ENCODE measurements at places on chromosomes 6 and 20.

GRCh38 chr6:4776131-4776492, at the start of gene CDYL:
Gene CDYL (plus strand): TSS chr6:4776404. CDS start chr6:4776784, 380 bp downstream.
- peak; percentile 71 for DNase-seq

GRCh38 chr20:32626859-32627636, 41.9 kb upstream of the NOL4L start:
- DNase-seq: peak; percentile 26

GRCh38 chr6:82589509-82590206, 226.0 kb downstream of the TPBG start:
- DNase-seq: no peak

GRCh38 chr6:134373282-134373922, 55.5 kb upstream of the SGK1 start:
- no peak for DNase-seq

DNA sequence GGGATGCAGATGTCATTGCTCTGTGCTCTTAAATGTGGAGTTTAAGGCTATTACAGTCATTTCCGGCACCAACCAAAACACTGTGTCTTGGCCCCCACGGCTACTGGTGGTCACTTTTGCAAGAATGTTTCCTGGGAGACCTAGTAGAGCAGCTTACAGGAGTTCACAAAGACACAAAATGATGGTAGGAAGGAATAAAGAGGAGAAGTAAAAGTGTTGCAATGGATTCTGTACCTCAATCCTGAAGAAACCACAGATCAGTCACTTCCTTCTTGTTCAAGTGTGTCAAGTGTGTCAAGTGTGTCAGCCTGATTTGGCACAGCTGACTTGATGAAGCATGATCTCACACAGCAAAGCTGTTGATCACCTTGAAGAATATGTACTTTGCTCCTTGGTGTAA, 344.0 kb downstream of the PLCB1 start:
- no peak for DNase-seq

GRCh38 chr6:161548713-161549296, 274.9 kb upstream of the AGPAT4 start:
- no peak for DNase-seq

GRCh38 chr6:33161354-33162331, 30.6 kb downstream of the COL11A2 start:
- peak; percentile 49 for DNase-seq

DNA sequence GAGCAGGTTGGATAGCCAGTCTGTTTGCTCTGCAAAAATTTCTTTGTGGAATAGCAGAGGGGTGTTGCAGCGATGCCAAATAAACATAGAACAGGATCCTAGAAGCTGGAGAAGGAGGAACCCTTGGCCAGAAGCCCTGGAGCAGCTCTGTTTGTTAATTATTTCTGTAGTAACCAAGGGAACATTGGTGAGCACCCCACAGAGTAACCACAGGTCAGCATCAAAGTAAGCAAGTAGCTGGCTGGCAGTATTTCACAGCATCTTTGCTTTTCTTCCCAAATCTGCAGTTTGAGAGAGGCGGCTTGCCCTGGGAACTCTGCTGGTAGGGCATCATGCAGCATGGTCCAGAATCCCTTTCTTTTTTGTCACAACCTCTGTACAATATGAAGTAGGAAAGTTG, 12.7 kb upstream of the APMAP start:
- DNase-seq: peak; percentile 37

GRCh38 chr6:167840526-167841179, 13.9 kb downstream of the AFDN start:
- DNase-seq: no peak

DNA sequence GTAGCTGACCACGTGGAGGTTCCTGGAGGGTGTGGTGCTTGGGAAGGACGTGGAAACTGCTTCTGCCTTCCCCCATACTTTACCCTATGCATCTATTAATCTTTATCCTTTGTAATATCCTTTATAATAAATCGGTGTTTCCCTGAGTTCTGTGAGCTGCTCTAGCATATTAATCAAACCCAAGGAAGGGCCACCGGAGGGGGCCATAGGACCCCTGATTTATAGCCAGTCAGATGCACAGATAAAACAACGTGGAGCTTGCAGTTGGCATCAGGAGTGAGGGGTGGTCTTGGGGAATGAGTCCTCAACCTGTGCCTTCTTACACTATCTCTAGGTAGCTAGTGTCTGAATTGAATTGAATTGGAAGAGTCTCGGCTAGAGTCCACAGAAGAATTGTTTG, 36.5 kb upstream of the TFAP2A start:
- no peak for DNase-seq

GRCh38 chr6:5379647-5380242, 118.4 kb downstream of the FARS2 start:
- no peak for DNase-seq

GRCh38 chr6:145551164-145551563, 184.2 kb downstream of the EPM2A start:
- DNase-seq: no peak

DNA sequence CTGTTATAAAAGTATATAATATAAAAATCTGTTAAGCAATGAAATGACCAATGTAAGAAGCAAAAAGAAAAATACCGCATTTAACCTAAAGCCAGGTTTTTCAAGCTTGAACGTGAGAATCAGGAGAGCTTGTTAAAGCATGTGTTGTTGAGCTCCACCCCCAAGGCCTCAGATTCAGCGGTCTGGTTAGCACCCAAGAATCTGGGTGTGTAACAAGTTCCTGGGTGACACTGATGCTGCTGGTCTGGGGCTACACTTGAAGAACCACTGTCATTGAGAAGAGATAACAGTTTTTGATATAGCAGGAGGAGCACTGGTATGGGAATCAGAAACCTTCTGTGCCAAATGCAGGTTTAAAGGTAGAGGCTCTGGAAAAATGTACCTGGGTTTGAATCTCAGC, 154.0 kb downstream of the ID4 start:
- no peak for DNase-seq

- DNase-seq: peak; percentile 19
Observed at GRCh38 chr6:41066867-41067304, 5.3 kb downstream of the OARD1 start.

DNA sequence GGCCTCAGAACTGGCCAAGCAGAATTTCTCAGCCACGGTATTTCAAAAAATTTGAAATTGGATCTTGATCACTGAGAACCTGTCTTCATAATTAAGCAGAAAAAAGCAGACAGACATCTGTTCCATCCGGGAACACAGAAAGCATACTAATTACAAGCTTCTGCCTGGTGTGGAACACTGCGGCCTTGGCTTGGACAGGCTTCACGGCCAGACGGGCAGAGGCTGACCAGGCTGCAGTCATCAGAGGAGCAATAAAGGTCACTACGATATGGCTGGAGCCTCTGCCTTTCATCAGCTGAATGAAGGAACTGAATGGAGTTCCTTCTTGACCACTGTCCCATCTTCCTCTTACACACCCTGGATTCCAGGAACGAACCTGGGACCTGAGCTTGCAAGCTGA, 3.9 kb upstream of the NRSN1 start:
- DNase-seq: no peak

- DNase-seq: no peak
Observed at GRCh38 chr20:35302421-35303335, 10.5 kb upstream of the FAM83C start.

- DNase-seq: no peak
Observed at GRCh38 chr20:38985603-38986170, 23.5 kb downstream of the DHX35 start.

GRCh38 chr20:13397300-13397724, 176.2 kb downstream of the ISM1 start:
- DNase-seq: no peak

GRCh38 chr6:152293404-152293803, 343.8 kb downstream of the SYNE1 start:
- DNase-seq: no peak

DNA sequence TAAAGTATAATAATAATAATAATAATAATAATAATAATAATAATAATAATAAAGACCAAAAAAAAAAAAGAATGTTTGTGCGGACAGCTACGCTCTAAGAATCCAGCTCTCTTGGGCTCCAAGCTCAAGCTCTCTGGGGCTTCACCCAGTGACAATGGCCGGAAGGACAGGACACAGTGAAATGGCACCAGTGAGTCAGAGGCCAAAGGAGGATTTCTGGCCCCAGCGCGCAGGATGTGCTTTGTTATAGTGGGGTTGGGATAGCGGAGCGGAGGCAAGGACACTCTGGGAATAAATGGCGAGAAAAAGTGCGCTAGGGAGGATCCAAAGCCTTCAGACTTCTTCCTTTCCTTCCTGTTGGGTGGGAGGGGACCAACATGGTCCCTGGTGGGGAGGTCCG, 38.2 kb downstream of the HLA-A start:
- no peak for DNase-seq

- no peak for DNase-seq
Observed at GRCh38 chr20:32574296-32575226, 10.6 kb downstream of the NOL4L start.

GRCh38 chr6:24489881-24490280, 503 bp upstream of the GPLD1 start:
- no peak for DNase-seq

GRCh38 chr6:110400208-110400607, 15.2 kb downstream of the DDO start:
- no peak for DNase-seq

GRCh38 chr6:89997456-89998445, 103.5 kb downstream of the GJA10 start:
- peak; percentile 12 for DNase-seq

GRCh38 chr20:19783966-19784401, 25.9 kb downstream of the RIN2 start:
- DNase-seq: no peak

- DNase-seq: no peak
Observed at GRCh38 chr6:16742116-16742515, 19.1 kb downstream of the ATXN1 start.

GRCh38 chr6:136964398-136964797, 42.3 kb downstream of the SLC35D3 start:
- DNase-seq: no peak

GRCh38 chr20:56373942-56374341, 15.2 kb downstream of the FAM210B start:
- DNase-seq: no peak

Measured in amygdala (tissue), 56 donors.